ENCODE measurements at places on chromosomes 16 and 17. TPM values are rescaled to one million over a fixed set of nuclear protein-coding genes. Genes with fewer than 3 reads are reported as not detected.

The IRX6 gene
- 0.67 TPM for total RNA-seq

DNA sequence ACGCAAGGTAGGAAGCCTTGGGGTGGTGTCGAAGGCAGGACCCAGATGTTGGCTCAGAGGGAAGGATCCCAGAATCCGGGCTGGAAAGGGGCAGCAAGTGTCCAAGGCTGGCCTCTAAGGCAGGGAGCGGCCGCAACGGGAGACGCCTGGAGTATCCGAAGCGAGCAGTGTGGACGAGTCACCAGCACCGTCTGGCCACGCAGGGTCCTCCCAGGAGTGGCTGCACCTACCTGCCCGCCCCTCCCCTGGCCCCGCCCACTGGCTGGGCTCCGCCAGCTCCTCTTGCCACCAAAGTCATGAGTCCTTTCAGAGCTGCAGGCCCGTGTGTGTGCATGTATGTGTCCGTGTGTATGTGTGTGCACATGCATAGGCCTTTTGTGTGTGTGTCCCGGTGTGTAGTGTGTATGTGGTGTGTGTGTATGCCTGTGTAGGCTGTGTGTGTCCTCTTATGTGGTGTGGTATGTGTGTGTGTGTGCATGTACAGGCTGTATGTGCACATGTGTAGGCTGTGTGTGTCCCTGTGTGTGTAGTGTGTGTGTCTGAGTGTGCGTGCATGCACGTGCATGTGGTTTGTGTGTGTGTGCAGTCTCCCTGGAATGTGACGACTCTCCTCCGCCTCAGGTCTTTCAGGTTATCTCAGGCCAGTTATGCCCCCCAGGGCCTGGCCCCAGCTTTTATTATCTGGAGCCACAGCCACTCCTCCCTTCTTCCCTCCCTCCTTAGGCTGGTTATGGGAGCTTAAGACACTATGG, at the start of gene PRSS8:
TSS of gene PRSS8 (minus strand) at position 193 of the 752 bp plus-strand sequence. CDS start 229 bp downstream, outside the sequence.
- DNase-seq: no peak

GRCh38 chr17:2282297-2282873, 21.2 kb downstream of the SMG6 start:
- DNase-seq: no peak

GRCh38 chr16:84266451-84266850, 26.6 kb upstream of the KCNG4 start:
- peak; percentile 64 for DNase-seq

DNA sequence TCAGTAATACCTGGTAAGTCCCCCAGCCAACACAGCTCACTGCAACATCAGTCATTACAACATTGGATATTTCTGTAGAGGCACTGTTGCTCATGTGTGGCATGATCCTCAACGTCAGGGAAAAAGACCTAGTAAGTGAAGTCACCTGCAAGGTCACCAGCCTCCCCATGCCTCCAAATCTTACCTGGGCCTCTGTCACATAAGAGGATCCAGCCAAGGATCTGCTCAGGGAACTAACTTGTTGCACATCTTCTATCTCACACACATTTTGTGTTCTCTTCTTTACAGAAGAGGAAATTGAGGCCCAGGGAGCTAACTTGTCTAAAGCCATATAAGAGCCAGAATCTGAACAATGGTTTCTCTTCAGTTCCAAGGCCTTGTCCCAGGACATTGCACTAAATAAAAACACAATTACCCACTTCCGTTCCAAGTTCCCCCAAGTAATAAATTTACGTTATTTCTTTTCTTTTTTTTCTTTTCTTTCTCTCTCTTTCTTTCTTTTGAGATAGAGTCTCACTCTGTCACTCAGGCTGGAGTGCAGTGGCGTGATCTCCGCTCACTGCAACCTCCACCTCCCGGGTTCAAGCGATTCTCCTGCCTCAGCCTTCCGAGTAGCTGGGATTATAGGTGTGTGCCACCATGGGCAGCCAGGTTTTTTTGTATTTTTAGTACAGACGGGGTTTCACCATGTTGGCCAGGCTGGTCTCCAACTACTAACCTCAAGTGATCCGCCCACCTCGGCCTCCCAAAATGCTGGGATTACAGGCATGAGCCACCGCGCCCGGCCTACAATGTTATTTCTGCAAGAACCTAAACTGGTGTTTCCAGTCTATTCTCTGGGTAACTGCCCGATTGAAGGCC, 1.3 kb downstream of the SHMT1 start:
- DNase-seq: no peak
